HS-5 (cell line): ENCODE measurements at places on chromosomes 16 and 17.
A peak's percentile ranks its signal among the peaks of the same experiment; 100 is the strongest.

GRCh38 chr16:27485811-27486210 is 63.9 kb downstream of the GTF3C1 start:
- no peak for DNase-seq

GRCh38 chr17:61338000-61338798 is 61.4 kb upstream of the TBX2 start:
- peak; percentile 81 for DNase-seq

GRCh38 chr16:77307426-77308162 is 108.4 kb downstream of the SYCE1L start:
- DNase-seq, result no peak

- DNase-seq, result peak; percentile 28
Measured at GRCh38 chr16:27109666-27110523, 43.2 kb downstream of the C16orf82 start.

DNA sequence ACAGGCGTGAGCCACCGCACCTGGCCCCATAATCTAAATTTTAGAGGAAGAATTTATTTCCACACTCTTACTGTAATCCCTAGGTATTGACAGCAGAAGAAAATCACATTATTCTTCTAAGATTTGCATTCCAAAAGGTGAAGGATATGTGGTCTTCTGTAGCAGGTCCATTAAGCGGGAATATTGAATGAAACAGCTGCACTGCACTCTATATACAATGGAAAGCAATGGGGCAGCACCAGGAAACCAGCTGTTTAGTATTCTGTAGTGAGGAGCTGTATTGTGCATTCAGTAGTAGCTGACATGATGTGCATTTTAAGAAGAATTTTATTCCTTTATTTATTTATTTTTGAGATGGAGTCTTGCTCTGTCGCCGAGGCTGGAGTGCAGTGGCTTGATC is 49.6 kb downstream of the PSMD12 start:
- no peak for DNase-seq

DNA sequence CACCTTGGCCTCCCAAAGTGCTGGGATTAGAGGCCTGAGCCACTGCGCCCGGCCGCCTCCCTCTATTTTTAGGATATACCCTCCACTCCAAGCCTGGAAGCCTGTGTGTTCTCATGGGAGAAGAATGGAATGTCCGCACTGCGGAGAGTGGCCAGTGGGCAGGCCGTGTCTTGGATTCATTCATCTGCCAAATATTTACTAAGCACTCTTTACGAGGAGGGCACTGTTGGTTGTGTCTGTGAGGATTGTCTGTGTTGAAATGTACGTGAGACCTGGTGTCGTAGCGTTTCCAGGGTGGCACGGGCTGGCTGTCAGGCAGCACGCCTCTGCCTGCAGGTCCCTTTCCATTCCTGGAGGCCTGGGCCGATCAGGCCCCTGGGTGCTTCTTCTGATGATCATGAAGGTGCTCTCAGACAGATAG is 19.2 kb downstream of the PGS1 start:
- DNase-seq, result no peak

DNA sequence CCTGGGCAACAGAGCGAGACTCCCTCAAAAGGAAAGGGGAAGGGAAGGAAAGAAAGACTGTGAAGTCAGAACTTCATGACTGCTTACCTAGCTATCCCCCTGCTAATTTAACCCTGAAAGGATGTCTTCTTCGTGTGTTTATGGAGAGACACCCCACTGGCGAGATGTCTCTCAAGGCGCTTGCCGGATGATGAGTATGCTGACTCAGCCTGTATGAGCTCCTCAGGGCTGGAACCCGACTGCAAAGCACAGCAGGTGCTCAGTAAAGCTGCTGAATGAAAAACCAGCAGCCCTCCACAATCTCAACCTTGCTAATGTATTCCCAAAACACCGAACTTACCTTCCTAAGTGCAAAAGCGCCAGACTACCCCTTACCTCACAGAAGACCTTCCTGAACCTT is 2.3 kb downstream of the ANKFY1 start:
- no peak for DNase-seq

DNA sequence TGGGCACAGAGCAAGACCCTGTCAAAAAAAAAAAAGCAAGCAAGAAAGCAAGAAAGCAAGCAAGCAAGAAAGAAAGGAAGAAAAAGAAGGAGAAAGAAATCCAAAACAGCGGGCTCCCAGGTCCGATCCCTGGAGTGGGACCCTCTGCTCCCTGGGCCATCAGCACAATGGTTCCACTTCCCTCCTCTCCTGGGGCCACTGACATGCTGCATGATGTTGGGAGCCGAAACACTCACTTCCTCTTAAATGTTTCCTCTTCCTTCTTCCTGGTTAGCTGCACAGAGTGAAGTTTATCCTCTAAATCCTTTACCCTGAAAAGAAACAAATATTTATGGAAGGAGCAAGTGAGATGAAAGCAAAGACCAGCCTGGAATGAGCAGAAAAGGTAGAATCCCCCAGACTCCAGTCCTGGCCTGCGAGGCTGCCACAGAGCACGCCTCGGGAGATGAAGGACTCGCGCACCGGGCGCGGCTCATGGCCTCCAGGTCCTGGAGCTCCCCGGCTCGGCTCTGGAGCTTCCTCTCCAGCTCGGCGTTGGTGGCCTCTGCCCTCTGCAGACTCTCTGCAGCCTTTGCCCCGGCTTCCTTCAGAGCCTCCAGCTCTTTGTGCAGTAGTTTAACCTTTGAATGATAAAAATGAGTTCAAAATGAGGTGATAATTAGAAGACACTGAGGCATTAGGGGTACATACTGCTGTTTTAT is 19.0 kb downstream of the CCDC57 start:
- DNase-seq, result no peak

GRCh38 chr17:28744104-28744971 is 527 bp downstream of the TRAF4 start:
- DNase-seq, result no peak

DNA sequence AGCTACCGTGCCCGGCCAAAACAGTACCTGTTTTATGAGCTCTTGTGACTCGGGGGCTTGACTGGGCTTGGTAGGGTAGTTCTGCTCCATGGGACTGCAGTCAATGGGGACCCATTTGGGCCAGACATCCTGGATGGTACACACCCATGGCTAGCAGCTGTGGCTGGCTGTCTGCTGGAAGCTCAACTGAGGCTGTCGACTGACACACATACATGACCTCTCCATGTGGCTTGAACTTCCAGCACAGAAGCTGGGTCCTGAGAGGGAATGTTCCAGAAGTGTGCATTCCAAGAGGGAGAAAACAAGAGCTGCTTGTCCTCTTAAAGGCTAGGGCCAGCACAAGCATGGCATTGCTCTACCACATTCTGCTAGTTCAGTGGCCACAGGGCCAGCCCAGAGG is 14.9 kb upstream of the NKD1 start:
- no peak for DNase-seq

DNA sequence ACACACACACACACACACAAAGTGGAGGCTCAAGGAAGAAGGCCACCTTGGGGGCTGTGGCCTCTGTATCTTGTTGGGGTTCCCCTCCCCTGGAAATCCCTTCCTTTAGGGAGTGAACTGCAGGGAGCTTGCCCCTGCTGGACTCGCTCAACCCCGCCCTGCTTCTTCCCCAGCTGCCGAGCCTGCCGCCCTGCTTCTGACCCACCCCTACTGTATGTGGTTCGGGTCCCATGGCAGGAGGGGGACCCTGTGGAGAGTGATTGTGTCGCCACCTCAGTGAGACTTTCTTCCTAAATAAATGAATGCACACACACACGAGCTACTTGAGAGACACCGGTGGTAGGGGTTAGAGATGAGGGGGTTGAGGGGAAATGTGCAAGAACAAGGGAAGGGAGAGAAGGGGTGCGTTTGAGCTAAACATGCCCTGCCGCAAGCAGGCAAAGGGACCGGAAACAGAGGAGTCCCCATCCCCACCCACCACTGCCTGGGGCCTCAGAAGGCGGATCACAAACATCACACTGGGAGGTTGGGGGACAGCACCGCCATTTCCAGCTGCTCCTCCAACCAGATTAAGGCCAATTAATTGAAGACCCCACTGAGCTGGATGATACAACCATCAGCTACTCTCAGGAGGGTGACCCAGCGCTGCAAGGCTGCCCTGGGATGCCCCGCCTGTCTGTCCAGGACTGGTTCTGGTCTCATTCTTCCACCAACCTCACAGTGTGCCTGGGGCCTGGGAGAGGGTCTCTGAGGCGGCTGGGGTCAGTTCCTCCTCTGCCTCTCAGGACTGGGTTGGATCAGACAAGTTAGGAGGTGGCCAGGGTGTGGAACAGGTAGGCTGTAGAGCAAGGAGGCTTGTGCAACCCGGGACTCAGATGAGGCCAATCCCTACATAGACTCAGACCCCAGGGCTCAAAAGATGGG is 98.9 kb downstream of the SDK2 start:
- DNase-seq, result no peak

GRCh38 chr17:3900646-3901045 is 7.8 kb upstream of the CAMKK1 start:
- DNase-seq, result no peak

- DNase-seq, result no peak
Measured at GRCh38 chr17:38703742-38704605, 1.1 kb upstream of the MLLT6 start.

- DNase-seq, result no peak
Measured at GRCh38 chr17:82798752-82799151, 41.1 kb downstream of the ZNF750 start.

DNA sequence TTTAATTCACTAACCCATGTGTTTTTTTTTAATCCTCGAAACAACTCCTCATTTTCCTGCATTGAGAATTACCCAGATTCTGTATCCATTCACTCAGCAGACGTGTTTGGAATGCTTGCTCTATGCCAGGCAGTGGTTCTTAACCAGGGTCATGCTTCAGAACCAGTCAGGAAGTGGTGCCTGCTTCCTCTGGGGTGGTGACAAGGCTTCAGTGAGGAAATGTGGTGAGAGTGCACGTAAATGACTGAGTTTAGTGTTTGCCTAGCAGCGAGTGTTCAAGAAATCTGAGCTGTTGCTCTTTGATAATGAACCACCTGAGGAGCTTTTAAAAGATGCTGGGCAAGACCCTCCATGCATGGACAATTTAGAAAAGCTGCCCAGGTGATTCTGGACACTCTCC is 9.9 kb downstream of the ZFP90 start:
- no peak for DNase-seq

- no peak for DNase-seq
Measured at GRCh38 chr17:394718-395095, 42.1 kb upstream of the RPH3AL start.

DNA sequence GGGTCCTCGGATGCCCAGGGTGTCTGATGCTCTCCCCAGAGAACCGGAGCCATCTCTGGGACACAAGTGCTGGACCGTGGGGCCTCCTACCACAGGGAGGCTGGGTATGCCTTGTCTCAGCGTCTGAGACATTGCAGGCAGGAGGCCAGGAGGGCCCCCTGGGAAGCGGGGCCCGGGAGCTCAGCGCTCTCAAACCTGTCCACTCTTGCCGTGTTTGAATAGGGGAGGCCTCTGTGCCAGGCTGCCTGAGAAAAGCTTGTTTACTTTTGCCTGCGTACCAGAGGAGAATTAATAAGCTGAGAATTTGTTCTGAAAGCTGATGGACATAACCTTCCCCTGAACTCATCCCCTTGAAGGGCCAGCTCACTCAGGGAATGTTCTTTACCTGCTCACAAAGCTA is 163.8 kb downstream of the NTN1 start:
- no peak for DNase-seq

- DNase-seq, result no peak
Measured at GRCh38 chr16:19236561-19237209, 48.8 kb upstream of the CLEC19A start.

- DNase-seq, result no peak
Measured at GRCh38 chr16:67942200-67942509, 1.8 kb downstream of the LCAT start.

DNA sequence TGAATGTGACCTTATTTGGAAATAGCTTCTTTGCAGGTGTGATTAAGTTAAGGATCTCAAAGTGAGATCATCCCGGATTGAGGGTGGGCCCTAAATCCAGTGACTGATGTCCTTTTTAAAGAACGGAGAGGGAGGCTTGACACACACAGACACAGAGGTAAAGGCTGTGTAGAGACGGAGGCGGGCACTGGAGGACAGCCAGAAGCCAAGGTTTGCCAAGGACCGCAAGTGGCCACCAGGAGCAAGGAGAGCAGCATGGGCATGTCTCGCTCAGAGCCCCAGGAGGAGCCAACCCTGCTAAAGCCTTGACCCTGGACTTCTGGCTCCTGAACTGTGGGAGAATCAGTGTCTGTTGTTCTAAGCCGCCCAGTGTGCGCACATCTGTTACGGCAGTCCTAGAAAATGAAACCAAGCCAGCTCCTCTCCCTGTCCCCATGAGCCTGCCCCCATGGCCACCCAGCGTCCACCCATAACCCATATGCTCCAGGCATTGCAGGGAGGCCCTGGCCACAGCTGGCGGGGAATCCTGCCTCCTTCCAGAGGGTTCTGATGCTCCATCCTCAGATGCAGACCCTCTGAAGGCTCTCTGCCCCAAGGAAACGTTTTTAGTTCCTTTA is 15.2 kb downstream of the CNGB1 start:
- no peak for DNase-seq

DNA sequence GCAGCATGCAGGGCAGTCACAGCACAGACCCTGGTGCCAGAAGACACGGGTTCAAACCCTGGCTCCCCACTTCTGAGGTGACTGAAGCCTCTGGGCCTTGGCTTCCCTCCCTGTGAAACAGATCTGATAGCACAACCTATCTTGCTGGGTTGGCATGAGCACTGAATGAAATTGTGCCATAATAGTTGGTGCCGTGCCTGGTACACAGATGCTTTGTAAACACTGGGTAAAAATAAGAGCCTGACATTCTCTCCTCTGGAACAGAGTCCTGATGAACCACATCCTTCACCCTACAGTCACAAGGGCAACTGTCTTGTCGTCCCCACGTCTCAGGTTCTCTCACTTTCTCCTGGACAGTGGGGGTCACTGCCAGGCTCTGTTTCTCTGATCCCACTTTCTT is 35.7 kb downstream of the NOS2 start:
- DNase-seq, result no peak

DNA sequence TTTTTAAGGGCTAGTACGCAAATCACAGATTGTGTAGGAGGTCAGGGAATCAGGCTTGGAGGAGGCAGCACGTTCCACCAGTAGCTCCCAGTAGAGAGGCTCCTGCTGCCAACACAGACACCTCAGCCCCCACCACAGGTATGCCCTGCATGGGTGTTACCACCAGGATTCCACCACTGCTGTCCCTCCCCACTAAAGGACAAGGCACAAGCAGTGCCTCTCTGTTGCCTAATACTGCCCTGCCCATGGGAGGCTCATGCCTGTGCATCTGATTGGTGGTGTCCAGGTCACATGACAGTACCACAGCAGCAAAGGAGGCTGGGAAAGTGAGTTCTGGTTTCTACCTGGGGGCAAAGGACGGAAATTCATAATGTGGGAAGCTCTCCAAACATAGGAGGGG is 33.6 kb upstream of the CACNG4 start:
- no peak for DNase-seq
